EL (cell line): ENCODE measurements at places on chromosomes 4 and X.

- DNase-seq, result no peak
Observed at GRCh38 chrX:109760209-109760921, 27.3 kb upstream of the ACSL4 start.

GRCh38 chr4:8916351-8916885 lies 44.8 kb upstream of the HMX1 start:
- no peak for DNase-seq

DNA sequence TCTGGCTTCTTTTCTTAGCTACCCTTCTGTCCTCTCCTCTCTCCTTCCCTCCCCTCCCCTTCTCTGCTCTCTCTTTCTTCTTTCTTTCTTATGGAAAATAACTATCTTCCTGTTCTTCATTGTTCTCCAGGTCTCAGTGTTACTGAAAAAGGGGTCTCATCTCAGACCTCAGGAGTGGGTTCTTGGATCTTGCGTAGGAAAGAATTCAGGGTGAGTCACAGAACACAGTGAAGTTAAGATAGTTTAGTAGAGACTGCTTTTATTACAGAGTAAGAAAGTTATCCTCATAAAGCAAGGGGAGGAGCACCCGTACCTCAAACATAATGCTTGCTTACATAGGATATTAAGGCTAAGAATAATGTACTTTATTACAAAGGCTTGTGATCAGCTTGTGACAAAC lies 31.8 kb upstream of the CWH43 start:
- peak; percentile 47 for DNase-seq

DNA sequence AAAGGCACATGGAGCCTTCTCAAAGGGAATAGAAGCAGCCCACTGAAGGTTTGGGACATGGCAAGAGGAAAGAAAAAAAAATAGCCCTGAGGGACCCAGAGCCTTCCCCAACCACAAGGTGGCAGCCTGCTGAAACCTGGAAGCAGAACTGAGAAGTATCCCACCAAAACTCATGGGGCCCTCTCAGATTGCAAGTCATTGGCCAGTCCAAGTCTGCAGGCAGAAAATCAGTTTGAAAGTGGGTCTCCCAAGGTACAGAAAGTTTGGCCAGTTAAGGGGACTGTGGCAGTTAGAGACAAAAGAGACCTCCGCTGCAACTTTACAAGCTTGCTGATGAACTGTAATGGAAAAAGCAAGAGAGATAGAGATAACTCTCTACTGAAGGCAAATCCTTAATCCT lies 155.8 kb downstream of the ANTXR2 start:
- DNase-seq, result peak; percentile 64

- no peak for DNase-seq
Observed at GRCh38 chr4:164169591-164169990, 584.3 kb upstream of the SMIM31 start.

DNA sequence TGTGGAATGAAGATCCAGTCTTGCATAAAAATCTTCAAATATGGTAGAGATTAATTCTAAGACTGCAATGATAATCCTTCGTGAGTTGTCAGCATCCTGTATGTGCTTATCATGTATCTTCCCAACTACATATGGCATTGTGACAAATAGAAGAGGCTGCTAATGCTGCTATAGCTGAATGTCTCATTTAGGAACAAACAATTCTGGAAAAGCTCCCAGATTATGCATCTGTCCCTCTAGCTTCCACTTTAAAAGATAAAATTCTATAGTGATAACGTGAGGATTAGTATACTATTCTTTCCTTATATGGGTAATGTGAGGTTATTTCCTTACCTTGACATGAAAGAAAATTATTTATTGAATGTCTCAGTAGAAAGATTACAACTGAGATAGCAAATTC lies 930.9 kb downstream of the DMD start:
- DNase-seq, result no peak

GRCh38 chr4:84809946-84810345 lies 156.5 kb downstream of the WDFY3 start:
- no peak for DNase-seq

DNA sequence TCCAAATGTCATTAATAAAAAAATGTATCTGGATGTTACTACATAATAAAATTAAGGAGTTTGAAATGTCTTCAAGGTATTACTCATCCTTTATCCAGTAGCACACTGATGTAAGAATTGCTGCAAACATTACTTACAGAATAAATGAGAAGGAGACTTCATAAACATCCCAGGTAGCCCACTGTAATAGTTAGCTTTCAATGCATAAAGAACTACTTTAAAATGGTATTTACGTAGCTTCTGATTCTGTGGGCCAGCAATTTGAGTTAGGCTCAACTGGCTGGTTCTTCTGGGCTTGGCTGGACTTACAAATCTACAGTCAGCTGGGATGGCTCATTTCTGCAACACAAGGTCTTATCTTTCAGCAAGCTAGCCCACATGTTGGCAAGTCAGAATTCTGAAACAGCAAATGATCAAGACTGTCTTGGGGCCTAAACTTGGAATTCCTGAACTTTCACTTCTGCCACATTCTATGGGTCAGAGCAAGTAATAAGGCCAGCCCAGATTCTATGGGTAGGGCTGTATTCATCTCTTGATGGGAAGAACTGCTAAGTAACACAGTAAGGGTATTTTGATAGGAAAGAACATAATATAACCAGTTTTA lies 522.5 kb downstream of the IQCM start:
- no peak for DNase-seq

DNA sequence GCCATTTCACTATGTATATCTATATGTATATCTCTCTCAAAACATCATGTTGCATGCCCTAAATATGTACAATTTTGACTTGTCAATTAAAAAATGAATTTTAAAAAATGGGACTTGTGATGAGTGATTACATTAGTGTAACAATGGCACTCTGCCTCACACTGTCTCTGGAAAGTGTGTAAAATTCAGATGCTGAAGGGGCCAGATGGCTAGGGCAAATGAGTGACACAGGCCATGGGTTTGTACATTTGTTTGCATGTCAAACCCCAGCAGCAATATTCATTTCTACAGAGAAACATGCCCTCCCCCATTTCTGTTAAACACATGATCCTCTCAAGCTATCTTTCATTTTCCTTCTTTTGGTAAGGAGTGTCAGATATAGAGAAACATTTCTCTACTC lies 8.1 kb downstream of the SCARB2 start:
- DNase-seq, result no peak

DNA sequence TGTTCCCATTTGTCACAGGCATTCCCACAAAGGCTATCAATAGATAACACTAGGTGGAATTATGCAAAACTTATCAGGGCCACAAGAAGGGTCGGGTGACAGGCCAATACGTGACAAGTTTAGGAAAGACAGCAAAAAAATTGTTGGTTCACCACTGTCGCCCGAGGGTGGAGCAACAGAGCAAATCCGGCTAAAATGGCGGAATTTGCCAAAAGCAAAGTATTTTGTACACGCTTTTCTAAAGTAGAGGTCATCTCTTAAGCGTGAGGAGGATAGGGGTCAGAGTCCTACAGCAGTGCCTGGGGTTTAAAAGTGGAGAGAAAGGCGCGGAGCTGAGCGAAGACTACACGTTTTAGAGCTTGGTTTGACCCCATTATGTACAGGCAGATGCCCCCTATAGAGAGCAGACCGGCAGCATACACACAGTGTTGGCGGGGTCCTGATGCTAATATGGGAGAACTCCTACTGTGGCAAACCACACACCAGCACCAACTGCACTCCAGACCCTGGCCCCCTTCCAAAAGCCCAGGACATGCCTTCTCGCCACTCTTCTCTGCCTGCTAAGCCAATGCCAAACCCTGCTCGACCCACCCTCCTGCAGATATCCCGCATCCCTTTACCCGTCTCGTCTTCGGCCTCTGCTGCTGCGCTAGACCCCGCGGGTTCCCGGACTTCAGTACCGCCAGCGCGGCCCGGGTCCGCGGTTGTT lies 733 bp downstream of the CCNA2 start:
- DNase-seq, result peak; percentile 46

DNA sequence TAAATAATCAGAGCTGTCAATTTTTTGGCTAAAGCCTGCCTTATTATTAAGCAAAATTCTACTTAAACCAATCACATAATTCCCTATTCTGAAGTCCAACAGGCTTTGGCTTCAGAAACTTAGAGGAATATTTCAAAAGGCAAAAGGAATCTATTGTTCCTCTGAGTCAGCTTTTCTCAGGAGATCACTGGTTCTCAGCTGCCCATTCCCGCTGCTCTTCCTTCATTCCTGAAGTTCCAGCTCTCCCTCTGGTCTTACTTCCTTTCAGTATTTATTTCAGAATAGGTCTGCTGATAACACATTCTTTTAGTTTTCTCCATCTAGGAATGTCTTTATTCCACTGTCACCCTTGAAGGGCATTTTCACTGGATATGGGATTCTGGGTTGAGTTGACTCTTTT lies 133.7 kb downstream of the SOWAHB start:
- DNase-seq, result peak; percentile 78

GRCh38 chr4:48347282-48347921 lies 6.1 kb downstream of the SLAIN2 start:
- no peak for DNase-seq

DNA sequence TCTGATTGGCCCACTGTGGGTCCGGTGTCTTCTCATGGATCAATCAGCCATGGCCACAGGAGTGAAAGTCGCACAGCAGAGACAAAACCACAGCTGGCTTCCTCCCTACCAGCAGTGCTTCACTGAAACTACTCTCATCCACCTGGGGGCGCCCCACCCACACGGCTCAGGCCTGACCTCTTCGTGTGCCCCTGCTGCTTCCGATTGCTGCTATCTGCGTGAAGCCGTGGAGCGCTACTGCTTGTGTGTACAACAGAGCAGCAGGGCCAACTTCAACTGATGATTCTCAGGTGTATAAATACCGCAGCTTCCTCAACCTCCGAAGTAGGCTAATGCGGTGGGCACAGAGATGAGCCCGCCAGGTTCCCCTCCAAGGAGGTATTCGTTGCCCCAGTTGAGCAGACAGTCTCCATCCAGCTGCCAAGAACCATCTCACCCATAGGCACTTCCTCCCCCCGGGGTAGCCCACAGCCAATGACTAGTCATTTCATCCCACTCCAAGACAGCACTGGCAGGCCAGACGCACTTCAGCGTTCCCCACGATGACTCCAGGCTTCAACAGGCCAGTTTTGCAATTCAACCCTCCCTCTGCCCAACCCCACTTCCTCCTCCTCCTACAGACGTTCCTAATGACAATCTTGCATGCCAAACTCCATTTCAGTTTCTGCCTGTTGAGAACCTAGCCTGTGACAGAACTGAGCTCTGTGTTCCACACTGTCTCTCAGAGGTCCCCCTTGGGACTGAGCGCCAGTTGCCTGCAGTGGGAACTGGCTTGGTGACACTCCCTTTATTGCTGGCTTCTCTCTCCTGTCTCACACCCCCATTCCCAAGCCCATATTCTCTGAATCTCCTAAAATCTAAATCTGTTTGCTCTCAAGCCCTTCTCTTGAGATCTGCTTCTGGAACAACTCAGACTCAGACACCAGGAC lies 41.3 kb upstream of the ATP6AP2 start:
- peak; percentile 60 for DNase-seq

- DNase-seq, result peak; percentile 57
Observed at GRCh38 chrX:49840679-49841078, 11.6 kb downstream of the PAGE4 start.

DNA sequence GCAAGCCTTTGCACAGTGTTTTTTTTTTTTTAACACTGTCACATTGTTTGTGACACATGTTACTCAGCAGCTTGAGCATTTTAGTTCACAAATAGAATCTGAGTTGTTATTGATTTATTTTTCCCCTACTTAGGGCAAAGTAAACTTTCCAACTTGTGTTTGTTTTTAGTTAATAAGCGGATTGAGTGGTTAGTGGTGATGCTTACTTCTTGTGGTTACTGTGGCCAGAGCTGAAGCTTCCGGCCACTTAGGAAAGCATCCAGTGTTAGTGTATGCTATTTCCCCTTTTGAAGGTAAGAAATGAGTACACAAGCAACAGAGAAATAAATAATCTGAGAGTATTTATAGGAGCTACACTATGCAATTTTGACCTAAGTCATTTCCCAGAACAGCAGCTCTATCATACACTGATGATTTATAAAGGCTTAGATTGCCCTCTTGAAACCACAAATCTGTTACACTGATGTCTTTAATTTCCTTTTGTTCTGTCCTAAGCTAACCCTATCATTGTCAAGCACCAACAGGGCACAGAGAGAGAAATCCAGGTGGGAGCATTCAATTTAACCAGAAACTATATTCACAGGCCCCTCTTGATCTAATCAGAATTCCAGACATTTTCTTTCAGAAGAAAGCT lies 2464.6 kb downstream of the PCDH7 start:
- no peak for DNase-seq

DNA sequence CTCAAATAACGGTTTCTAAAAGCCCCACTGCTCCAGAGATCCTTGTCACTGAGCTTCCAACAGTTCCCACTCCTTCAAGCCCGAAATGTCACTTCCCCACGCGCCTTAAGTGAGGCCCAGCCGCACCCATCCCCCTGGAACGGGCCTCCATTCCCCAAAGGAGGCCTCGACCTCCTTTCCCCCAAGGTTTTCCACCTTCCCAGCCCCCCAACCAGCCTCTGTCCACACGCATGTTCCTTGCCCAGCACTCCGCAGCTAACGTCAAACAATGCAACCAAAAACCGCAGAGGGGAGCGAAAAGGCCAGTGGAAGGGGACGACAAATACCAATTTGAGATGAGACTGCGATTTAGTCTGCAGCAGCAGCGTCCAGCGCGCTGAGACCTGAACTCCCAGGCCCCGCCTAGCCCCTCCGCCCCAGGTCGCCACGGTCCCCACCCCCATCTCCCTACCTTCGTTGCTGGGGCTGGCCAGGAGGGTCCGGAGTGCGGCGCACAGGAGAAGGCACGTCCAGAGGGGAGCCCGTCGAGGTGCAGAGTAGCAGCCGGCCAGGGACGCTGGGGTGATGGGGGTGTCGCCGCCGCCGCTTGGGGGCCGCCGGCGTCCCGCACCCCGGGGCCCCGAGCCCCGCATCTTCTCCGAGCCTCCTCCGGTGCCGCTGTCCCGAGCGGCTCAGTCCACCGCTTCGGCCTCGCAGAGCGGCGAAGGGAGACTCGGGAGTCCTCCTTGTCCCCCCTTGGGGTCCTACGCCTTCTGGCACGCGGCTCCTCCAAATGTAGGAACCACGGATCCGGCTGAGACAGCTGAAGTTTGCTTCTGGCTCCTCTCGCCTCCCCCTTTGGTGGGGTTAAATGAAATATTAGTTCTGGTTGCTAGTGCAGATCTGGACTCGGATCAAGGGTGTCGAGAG lies 924 bp downstream of the EPHA5 start:
- peak; percentile 15 for DNase-seq

- no peak for DNase-seq
Observed at GRCh38 chr4:103634236-103634635, 85.5 kb downstream of the TACR3 start.

DNA sequence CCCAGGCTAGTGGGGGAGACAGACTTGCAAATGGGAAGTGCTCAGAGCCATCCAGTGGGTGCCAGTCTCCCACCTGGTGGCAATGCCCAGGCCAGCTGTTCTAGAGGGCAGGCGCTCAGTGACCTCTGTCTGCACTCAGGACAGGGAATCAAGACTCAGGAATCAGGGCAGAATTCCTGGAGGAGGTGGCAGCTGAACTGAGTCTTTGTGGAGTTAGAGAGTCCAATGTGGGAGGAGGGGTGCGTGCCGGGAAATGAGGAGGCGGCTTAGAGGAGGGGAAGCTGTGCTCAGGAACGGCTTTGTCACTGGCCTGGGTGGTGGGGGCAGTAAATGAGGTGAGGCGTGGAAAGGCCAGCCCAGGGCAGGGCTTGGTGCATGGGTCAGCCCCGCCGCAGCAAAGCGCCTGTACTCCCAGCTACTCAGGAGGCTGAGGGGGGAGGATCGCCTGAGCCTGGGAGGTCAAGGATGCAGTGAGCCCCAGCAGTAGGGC lies 31.3 kb upstream of the SORCS2 start:
- DNase-seq, result no peak
